ENCODE measurements at places on chromosomes 11 and 22.

- DNase-seq = no peak
Measured at GRCh38 chr11:11433960-11434359, 80.9 kb upstream of the CSNK2A3 start.

DNA sequence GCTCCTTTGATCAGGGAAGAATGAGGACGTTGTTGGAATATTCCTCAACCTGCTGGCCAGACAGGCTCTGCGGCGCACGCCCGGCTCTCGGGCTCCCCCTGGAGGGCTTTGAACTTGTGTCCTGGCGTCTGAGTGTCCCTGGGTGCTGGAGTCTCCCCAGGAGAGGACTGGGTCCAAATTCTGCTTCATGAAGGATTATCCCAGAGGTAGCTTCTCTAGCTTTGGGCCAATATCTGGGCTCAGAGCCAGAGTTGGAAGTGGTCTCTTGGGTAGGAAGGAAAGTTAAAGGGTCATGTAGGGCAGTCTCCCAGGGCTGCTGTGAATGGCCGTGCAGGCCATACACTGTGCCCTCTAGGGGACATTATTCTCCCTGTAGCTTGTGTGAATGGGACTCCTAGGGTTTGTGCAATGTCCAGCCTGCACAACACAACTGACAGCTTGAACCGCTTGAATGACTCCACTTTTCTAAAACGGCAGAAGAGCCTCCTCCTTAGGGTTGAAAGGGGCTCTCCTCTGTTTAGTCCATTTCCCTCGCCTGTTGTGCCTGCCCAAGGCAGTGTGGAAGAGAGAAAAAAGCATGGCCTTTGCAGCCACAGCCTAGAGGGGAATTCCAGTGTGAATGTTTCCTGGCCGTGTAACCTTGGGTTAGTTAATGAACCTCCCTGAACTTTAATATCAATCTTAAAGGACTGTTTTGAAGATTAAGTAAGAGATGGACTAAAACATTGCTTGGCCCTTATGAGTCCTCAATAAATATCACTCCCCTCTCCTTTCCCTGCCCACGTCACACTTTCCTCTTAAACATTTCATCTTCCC, 111.2 kb upstream of the THY1 start:
- peak; percentile 4 for DNase-seq

GRCh38 chr11:122365610-122366360, 249.8 kb upstream of the BLID start:
- no peak for DNase-seq

GRCh38 chr11:126006068-126006467, 56.6 kb downstream of the CDON start:
- DNase-seq = no peak

- DNase-seq = no peak
Measured at GRCh38 chr11:69617682-69618081, 23.3 kb upstream of the CCND1 start.

- DNase-seq = no peak
Measured at GRCh38 chr11:104704146-104704830, 194.0 kb downstream of the CASP12 start.

GRCh38 chr22:48783821-48784266, 1043.8 kb downstream of the BRD1 start:
- DNase-seq = no peak

All from activated CD8-positive, alpha-beta memory T cell treated with anti-CD3 and anti-CD28 coated beads for 1 hour (primary cell).